Activated CD4-positive, alpha-beta T cell treated with anti-CD3 and anti-CD28 coated beads, Interleukin-2, amount 10 ng/mL, durations not matched to agents 7 days and 5 days (primary cell): ENCODE measurements at places on chromosomes 7 and 10.

DNA sequence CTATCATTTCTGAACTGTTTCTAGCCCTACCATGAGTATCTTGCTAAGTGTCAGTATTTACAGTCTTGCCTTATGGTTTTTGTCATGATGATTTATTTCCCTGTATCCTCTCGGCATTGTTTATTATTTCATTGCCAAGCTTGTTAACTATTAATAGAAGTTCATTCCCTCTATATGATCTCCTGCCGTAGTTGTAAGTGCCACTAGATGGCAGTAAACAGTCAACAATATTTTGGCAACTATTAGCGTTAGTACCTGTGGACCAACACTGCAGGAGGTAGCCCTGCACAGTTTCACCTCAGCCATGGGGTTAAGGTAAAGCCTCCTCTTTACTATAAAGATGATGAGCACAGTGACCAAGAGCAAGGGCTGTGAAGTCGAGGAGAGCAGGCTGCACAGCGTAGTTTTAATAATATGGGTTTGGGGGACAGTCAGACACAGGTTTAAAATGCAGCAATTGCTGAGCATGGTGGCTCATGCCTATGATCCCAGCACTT lies 26.1 kb upstream of the CCNJ start:
- no peak overlapping the region for H3K4me3 ChIP-seq
- H3K27me3 ChIP-seq, result peaks cover 5% of the 10 kb centered on the region
- H3K36me3 ChIP-seq, result no peaks in the 10 kb centered on the region
- H3K4me1 ChIP-seq, result no peaks in the 10 kb centered on the region

DNA sequence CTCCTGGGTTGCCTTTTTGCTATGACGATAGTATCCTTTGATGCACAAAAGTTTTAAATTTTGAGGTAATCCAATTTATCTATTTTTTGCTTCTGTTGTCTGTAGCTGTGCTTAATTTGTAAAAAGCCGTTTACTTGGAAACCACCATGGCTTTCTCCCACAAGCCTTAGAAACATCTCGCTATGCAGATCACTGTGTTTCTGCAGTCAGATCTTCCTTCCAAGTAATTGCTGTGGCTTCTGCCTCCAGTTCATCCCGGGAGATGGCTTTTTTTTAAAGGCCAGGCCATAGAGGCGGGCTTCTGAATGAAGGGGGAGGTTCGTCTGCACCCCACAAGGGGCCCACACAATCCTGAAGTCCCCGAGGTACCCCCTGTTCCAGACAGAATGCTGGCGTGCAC lies 48.3 kb upstream of the OCM2 start:
- no peak overlapping the region for H3K4me3 ChIP-seq
- H3K27me3 ChIP-seq, result peaks cover 4% of the 10 kb centered on the region

- no peak overlapping the region for H3K27ac ChIP-seq
- H3K4me1 ChIP-seq, result no peaks in the 10 kb centered on the region
- no peaks in the 10 kb centered on the region for H3K36me3 ChIP-seq
Observed at GRCh38 chr7:121081327-121081936, 92.9 kb downstream of the CPED1 start.

- H3K27ac ChIP-seq, result no peak overlapping the region
- H3K36me3 ChIP-seq, result peaks cover 2% of the 10 kb centered on the region
- no peaks in the 10 kb centered on the region for H3K27me3 ChIP-seq
- H3K4me3 ChIP-seq, result no peak overlapping the region
- no peak for DNase-seq
- no peaks in the 10 kb centered on the region for H3K4me1 ChIP-seq
Observed at GRCh38 chr10:77810446-77811335, 115.9 kb downstream of the DLG5 start.

DNA sequence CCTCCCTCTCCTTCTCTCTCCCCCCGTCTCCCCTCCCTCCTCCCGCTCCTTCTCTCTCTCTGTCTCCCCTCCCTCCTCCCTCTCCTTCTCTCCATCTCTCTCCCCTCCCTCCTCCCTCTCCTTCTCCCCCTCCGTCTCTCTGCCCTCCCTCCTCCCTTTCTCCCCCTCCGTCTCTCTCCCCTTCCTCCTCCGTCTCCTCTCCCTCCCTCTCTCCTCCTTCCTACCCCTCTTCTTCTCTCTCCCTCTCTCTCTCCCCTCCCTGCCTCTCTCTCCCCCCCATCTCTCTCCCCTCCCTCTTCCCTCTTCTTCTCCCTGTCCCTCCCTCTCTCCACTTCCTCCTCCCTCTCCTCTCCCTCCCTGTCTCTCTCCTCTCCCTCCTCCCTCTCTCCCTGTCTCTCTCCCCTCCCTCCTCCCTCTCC lies 32.2 kb downstream of the AP5Z1 start:
- H3K36me3 ChIP-seq, result no peaks in the 10 kb centered on the region
- peaks cover 23% of the 10 kb centered on the region for H3K27me3 ChIP-seq
- no peak overlapping the region for H3K4me3 ChIP-seq
- DNase-seq, result no peak
- H3K27ac ChIP-seq, result no peak overlapping the region

- H3K36me3 ChIP-seq, result no peaks in the 10 kb centered on the region
- no peaks in the 10 kb centered on the region for H3K4me1 ChIP-seq
- no peak for DNase-seq
- H3K27ac ChIP-seq, result no peak overlapping the region
Observed at GRCh38 chr10:129433266-129433665, 33.8 kb upstream of the MGMT start.

GRCh38 chr7:91165846-91166230 lies 98.4 kb upstream of the FZD1 start:
- H3K4me3 ChIP-seq, result no peak overlapping the region
- no peak overlapping the region for H3K27ac ChIP-seq
- no peaks in the 10 kb centered on the region for H3K36me3 ChIP-seq
- DNase-seq, result no peak

DNA sequence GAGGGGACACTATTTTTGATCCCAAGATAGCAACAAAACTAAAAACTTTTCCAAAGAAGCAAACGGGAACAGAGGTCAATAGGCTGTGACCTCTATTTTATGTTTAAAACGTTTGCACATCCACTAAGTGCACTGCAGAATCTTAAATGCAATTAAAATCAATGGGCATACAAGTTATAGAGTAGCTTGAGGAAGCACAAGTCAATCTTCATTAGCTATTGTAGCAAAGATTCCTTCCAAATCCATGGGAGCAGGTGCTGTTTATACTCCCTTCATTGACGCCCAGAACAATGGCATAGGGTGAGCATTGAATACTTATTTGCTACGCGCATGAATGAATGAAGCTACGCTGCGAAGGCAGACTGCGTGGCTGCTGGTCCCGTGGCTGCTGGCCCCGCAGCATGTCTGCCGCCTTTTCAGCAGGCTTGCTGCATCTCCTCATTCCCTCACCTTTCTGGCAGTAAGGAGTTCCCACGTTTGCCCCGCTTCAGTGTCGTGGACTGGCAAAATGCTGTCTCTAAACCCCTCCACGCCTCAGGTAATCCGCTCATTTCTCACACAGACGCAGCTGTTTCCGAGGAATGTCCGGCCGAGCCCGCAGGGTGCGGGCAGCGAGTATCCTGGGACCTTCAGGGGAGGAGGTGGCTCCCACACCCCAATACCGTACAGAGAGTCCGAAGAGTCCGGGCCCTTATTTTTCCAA lies 754 bp upstream of the PHYHIPL start:
- DNase-seq, result no peak
- H3K36me3 ChIP-seq, result peaks cover 2% of the 10 kb centered on the region
- peaks cover 19% of the 10 kb centered on the region for H3K27me3 ChIP-seq

GRCh38 chr7:132077971-132078685 lies 498.1 kb downstream of the PLXNA4 start:
- no peak for DNase-seq
- H3K27me3 ChIP-seq, result peaks cover 8% of the 10 kb centered on the region
- no peak overlapping the region for H3K27ac ChIP-seq
- no peaks in the 10 kb centered on the region for H3K36me3 ChIP-seq
- no peaks in the 10 kb centered on the region for H3K4me1 ChIP-seq
- H3K4me3 ChIP-seq, result no peak overlapping the region

DNA sequence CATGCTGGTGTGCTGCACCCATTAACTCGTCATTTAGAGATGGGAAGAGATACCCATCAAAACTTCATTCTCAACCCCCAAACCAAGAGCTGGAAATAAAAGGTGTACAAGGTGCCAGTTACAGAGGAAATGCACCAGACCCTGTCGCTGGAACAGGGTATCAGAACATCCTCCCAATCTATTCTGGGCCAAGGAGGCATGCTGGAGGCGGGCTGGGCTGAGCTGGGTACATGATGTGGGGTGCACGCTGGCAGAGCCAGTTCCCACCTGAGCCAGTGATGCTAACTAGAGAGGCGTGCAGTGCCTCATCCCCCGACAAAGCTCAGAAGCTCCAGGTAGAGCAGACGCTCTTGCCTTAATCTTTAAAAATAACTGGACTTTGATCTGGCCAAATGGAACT lies 70.1 kb downstream of the NPSR1 start:
- peaks cover 3% of the 10 kb centered on the region for H3K36me3 ChIP-seq
- H3K4me3 ChIP-seq, result no peak overlapping the region

DNA sequence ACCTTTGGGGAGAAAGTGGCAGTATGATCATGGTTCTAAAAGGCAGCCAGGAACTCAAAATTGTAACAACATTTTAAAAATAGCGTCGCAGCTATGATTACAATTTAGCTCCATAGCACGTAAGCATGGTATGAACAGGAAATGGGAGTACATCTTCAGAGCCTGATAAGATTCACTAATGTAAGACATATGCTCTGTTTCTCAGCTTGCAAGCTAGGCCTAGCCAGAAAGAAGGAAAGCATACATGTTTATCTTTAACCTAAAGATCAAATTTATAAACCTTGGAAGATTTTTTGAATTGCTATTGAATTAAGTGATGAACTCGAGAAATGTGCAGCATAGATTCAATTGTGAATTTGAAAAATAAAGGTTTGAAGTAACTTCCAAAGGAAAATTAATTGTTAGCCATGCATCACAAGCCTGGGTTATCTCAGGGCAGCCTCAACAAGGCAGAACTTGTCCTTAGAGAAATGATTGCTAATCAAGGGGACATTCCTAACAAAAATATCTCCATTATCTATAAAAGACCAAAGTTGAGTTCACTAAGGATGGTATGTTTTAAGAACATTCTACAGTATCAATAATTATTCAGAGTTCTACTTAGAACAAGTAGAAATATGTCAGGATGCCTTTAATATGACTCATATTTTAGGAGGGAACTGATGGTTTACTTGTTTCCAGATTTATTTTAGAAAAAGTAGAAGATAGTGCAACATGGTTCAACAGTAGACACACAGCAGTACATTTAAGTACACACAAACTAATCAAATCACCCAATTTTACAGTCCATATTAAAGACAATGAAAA lies 38.8 kb upstream of the SEPTIN7 start:
- H3K4me1 ChIP-seq, result peaks cover 2% of the 10 kb centered on the region
- no peaks in the 10 kb centered on the region for H3K36me3 ChIP-seq
- peaks cover 5% of the 10 kb centered on the region for H3K27me3 ChIP-seq

DNA sequence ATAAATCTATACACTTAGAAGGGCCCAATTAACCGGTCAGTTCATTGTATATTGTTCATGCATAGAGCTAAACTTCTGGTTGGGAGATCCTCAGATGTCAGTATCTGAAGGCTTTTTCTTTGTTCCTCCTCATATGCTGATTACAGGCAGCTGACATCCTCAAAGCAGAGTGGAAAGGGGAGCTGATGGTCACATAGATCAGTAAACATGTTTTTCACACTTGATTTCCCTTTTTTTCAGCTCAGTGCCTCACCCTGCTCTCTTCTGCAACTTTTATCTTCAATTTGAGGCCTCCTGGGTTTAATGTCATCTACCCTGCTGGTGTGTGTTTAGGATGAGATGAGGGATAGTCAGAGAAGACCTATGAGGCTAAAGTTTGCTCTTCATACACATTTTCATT lies 297.9 kb upstream of the FZD1 start:
- no peak for DNase-seq
- no peaks in the 10 kb centered on the region for H3K36me3 ChIP-seq
- no peaks in the 10 kb centered on the region for H3K27me3 ChIP-seq
- no peaks in the 10 kb centered on the region for H3K4me1 ChIP-seq

DNA sequence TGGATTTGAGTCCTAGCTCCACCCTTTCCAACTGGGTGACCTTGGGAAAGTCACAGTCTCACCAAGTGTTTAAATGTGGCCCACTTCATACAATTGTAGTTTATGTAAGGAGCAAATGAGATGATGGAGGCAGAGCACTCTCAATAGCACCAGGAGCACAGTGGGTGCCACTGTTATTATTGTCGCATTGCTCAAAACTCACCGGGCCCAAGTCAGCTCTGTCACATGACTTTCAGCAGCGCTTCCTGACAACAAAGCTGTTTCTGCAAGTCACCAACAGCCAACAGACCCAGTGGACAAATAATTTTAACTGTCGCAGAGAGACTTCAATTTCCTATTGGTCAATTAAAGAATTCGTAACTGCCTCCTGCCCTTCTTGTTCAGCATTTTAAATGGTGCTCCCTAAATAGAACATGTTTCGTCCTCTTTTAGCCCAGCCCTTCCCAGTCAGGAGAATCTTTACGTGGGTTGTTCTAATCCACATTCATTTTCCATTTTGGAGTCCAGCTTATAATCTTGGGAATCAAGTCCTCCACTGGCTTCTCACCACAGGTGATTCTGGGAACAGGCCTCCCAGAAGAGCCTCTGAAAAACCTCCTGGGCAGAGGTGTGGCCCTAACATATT lies 415.6 kb upstream of the NPVF start:
- no peaks in the 10 kb centered on the region for H3K27me3 ChIP-seq
- no peak for DNase-seq
- H3K36me3 ChIP-seq, result no peaks in the 10 kb centered on the region
- no peaks in the 10 kb centered on the region for H3K4me1 ChIP-seq
- H3K4me3 ChIP-seq, result no peak overlapping the region

GRCh38 chr10:121994429-121994941 lies 5.5 kb downstream of the TACC2 start:
- no peaks in the 10 kb centered on the region for H3K36me3 ChIP-seq
- H3K4me1 ChIP-seq, result peaks cover 2% of the 10 kb centered on the region
- H3K27ac ChIP-seq, result no peak overlapping the region
- no peak for DNase-seq

- H3K4me1 ChIP-seq, result no peaks in the 10 kb centered on the region
- H3K27me3 ChIP-seq, result no peaks in the 10 kb centered on the region
Observed at GRCh38 chr10:121373411-121373810, 224.8 kb downstream of the FGFR2 start.

DNA sequence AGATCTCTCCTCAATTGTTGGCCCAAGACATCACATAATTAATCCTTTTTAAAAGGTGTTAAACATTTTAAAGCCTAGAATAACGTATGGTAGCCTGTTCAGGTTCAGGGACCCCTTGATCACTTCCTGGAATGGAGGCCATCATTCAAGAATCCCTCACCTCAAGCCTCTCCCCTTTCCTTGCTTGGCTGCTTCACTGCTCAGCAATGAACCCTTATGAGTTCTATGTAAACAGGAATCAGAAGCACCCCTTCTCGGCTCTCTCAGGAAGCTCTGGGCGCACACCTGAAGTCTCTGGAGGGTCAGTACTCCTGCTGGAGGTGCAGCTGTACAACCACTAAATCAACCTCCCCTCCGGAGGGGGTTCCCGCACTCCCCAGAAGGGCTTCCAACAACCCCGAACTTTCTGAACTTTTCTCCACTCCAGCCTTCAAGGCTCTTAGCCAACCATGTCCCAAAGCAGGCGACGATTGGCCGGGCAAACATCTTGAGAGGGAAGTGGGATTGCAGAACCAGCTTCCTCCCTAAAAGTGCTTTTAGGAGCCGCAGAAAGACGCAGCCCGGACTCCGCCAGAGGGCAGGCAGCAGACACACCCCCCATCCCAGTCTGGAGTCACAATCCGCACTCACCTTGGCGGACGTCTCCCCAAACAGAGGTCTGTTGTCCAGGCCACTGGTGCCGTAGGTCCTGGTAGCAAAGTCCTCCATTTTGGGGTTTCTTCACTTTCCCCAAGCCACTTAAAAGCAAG lies 562 bp downstream of the TMEM243 start:
- peak overlapping the region; percentile 98 for H3K27ac ChIP-seq
- H3K36me3 ChIP-seq, result peaks cover 38% of the 10 kb centered on the region
- H3K27me3 ChIP-seq, result peaks cover 7% of the 10 kb centered on the region
- H3K4me3 ChIP-seq, result peak overlapping the region; percentile 99
- H3K4me1 ChIP-seq, result peaks cover 43% of the 10 kb centered on the region
- peak; percentile 39 for DNase-seq
